CMK (cell line): ENCODE measurements at places on chromosomes 2 and 18.

GRCh38 chr18:2961821-2962220, 51.1 kb downstream of the LPIN2 start:
- no peak for DNase-seq

- DNase-seq: no peak
Measured at GRCh38 chr18:40687399-40687798, 1267.6 kb upstream of the PIK3C3 start.

DNA sequence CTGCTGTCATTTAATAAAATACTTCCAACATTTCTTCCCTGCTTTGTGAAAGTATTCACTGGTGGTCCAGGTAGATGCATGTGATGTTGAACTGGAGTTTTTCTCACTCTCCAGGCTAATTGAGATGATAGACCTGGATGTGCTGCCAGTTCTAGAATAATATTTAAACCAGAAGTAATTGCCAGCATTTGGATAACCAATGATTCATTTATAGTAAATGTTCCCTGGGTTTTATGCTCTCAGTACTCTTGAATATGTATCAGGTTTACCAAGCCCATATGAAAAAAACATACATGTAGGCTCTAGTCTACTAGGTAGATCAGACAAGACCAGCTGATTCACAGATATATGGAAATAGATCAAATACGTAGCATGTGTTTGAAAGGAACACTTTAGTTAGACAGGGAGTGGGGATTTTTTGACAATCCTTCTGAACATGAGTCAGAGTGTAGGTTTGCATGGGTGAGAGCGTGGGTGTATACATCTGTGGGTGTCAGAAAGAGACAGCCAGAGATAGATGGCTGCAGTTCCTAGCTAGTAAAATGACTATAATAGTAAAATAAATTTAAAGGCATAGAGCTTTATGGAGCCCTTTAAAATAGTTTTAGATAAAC, 115.1 kb downstream of the NAB1 start:
- DNase-seq: no peak

DNA sequence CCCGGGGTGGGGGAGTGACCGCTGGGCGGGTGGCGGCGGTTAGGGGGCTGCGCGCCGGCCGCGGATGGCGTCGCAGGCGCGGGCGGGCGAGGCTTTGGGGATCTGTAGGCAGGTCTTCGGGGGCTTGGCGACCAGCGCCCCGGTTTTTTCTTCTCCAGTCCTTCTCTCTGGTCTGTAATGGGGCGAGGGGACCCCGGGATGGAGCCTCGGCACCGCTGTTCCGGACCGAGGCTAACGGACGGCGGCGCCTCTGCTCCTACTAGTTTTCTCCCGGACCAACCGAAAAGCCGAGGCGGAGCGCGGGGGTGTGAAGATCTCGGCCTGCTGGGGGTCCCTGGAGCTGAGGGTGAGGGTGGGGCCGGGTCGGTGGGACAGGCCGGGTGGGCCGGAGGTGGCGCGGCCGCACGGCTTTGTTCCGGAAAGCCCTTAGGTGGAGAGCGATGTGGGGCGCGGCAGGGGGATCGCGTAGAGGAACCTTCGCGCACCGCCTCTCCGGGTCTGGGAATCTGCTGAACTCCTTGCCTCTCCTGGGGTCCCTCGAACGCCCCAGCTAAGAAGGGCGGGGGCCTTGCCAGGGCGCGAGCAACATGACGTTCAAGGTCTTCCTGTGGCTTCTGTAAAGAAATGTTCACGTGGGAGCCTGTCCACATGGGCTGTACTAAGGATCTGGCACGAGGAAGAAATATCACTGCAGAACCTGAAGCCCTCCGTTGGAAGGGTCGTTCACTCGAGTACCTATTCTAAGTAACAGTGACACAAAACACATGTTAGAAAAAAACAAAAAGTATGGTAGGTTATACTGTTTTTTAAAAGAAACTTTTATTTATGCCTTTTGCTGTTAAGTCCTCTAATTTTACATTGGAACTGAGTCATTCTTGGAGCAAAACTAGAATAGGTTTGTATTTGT, 861 bp downstream of the SLC39A10 start:
- DNase-seq: no peak

DNA sequence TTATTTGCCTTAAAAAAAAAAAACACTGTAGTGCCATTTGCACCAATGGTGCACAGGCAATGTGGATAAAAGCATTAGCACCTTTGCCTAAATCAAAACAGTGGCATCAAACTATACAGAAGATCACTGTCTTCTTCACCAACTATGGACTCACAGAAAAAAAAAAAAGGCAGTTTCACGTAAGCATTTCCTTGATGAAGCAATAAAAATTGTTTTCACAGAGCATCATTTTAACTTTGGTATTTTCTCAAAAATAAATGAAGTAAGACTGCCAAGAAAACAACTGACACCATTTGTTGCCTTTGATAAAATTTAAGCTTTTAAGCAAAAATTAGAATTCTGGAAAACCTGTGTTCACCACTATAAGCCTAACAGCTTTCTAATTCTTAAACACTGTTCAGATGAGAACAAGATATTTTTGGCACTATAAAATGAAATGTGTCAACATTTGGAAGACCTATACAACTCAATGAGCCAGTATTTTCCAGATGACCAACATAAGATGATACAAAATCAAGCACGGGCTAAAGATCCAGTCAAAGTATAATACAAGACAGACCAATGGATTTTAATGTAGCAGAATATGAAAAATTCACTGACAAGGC, 21.1 kb downstream of the METTL8 start:
- no peak for DNase-seq

GRCh38 chr2:36539631-36540030, 58.3 kb downstream of the FEZ2 start:
- no peak for DNase-seq

DNA sequence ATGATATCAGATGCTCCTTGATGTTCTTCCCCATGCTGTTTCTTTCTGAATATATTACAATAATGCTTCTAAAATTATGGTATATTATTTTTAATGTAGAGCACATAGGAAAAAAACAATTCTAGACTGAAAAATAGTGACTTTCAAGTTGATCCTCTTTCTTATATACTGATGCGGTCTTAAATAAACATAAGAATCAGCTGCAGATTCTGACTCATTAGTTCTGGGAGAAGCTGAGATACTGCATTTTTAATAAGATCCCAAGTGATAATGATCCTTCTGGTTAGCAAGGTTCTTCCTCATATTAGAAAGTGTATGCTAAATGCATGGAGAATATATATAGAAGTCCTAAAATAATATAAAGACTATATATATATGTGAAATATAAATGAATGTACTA, 124.9 kb downstream of the XIRP2 start:
- no peak for DNase-seq

GRCh38 chr2:154700136-154700535, 1.6 kb downstream of the KCNJ3 start:
- DNase-seq: no peak

GRCh38 chr2:218065239-218066006, 3.6 kb upstream of the RUFY4 start:
- no peak for DNase-seq

GRCh38 chr2:11411768-11412448, 54.1 kb downstream of the E2F6 start:
- peak; percentile 27 for DNase-seq

- no peak for DNase-seq
Measured at GRCh38 chr2:38141501-38141900, 65.5 kb upstream of the CYP1B1 start.
